ENCODE measurements at places on chromosomes 7 and 10. TPM values are rescaled to one million over a fixed set of nuclear protein-coding genes. Genes with fewer than 3 reads are reported as not detected.

HSPA14 gene
- 10.2 TPM for total RNA-seq

EN2 gene
- not detected for total RNA-seq

ANKRD7 gene
- 1.0 TPM for total RNA-seq

HMX2 gene
- total RNA-seq = not detected

CD36 gene
- total RNA-seq = 208 TPM

PARP12 gene
- 41.8 TPM for total RNA-seq

DOCK4 gene
- 51.2 TPM for total RNA-seq

LIPK gene
- not detected for total RNA-seq

DNA sequence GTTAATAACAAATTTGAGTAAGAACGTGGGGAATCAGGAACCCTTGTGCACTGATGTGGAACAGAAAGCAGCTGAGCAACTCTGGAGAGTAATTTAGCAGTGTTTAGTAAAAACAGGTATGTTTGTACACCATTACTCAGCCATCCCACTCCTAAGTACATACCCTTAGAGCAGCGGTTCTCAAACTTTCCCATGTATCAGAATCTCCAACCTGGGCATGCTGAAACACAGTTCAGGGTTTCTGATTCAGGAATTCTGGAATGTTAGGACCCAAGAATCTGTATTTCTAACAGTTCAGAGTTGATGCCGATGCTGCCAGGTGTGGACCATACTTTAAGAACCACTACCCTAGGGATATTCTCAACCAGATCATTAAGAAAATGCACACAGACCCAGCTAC, 5.1 kb downstream of the SGMS1 start:
- no peak for DNase-seq

- DNase-seq = no peak
These were observed 40.9 kb downstream of the ACSM6 start for GRCh38 chr10:95234951-95235350.

DNA sequence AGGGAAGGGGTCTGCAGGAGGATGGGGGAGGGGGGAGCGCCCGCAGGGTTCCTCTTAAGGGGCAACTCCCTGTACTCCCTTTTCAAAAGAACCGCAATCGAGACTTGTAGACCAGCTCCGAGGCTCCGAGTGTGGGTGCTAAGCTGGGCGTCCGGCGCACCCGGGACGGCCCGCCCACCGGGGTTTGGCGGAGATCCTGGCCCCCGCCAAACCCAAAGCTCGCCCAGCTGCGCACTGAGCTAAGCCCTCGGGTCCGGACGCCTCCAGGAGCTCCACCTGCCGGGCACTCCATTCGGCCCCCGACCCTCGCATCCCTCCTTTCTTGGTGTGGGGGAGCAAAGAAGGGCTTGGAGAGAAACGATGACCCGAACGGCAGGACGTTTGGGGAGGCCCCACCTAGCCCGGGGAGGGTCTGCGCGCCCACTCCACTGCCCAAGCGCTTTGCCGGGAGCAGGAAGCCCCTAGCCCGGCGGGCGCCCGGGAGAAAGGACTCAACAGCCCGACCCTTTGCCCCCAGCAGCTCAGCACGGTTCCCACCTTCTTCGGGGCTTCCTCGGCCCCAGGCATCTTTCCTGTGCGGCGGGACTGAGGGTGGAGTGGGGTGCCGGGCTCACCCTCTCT, 651 bp downstream of the AFAP1L2 start:
- DNase-seq = peak; percentile 78

GRCh38 chr7:140679186-140679585, 6.4 kb downstream of the ADCK2 start:
- no peak for DNase-seq

DNA sequence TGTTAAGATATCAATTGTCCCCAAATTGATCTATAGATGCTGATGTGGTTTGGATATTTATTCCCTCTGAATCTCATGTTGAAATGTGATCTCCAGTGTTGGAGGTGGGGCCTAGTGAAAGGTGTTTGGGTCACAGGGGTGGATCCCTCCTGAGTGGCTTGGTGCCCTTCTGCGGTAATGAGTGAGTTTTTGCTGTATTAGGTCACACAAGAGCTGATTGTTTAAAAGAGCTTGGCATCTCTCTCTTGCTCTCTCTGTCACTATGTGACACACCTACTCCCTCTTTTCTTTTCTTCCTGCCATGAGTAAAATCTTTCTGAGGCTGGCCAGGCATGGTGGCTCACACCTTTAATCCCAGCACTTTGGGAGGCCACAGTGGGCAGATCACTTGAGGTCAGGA, 98.2 kb upstream of the KAT6B start:
- no peak for DNase-seq

DNA sequence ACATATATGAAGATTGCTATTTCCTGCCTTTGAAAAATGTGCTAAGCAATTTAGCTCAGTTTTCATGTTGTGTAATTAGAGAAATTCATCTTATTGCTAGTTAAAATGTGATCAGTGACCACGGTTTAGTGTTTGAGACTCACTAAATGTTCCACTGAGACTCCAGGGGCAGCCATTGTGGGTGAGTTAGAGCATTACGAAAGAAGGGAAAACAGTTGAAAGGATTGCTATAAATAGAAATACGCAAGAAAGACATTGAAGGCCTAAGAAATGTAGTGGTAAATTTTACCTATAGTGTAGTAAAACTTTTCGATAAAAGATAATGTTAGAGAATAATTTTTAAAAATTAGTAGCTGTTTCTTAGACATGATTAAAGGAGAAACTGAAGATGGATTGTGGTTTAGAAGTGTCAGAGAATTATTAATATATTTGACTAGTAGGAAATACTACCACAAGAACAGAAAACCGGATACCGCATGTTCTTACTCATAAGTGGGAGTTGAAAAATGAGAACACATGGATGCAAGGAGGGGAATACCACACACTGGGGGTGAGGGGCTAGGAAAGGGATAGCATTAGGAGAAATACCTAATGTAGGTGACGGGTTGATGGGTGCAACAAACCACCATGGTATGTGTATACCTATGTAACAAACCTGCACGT, 394.5 kb downstream of the SEMA3D start:
- DNase-seq = no peak

- DNase-seq = peak; percentile 32
These were observed 103.7 kb downstream of the TCERG1L start for GRCh38 chr10:131207584-131208532.

DNA sequence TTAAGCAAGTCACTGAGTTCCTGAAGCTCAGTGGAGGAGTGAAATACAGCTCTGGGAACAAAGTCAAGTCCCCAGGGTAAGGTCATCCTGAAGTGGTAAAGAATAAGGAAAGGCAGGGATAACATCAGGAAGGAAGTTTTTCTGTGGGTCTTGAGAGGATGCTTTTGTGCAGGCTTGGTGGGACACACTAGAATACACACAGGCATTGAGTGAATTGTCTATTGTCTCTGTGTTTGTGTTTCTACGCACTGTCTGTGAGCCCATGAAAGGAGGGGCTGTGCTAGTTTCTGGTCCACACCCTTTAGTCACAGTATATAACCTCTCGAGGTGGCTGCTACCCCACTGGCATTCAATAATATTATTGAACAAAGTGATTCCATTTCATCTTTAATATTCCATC, 95.8 kb upstream of the ABCB5 start:
- no peak for DNase-seq
